ENCODE measurements at places on chromosomes 2 and 18.

GRCh38 chr2:15728245-15728938 is 136.7 kb downstream of the DDX1 start:
- DNase-seq = no peak

DNA sequence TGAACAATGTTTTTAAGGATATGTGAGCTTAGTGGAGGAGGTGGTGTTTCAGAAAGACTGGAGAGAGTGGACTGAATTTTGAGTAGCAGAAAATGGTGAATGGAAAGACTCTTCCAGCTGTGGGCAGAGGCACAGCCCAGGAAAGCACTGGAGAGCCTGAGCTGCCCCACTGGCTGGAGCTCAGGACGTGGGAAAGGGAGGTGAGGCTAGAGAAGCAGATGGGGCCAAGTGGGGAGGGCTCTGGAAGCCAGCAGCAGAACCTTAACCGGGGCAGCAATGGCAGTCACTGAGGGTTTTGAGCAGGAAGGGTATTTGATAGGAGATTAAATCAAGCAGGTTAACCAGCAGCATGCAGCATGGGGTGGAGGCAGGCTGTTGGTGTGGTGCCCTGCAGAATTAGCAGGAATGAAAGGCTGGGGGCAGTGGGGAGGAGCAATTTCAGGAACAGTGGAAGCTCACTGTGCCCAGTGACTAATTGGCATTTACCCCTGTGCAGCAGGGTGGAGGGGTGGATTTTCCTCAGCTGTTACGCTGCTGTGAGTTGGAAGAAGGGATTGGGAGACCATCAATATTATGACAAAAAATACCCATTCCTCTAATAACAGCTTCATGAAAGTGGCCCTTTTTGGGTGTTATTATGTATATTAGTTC is 136.2 kb downstream of the CERS6 start:
- DNase-seq = no peak

DNA sequence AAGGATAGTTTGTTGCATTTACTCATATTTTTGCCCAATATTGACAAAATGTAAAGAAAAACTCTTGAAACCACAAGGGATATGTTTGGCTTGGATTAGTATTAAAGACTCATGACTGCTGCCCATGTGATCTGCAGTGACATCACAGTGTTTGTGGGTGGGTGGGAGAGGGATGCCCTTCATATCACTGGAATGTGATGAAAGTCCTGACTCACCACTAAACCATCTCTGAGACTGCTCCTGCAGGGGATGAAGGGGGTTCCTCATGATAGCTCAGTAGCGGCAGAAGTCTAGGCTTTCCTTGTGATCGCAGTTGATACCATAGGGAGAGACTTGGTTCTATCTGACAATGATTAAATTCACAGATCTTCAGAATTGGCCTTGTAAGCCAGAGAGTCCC is 451.2 kb downstream of the CNTNAP5 start:
- DNase-seq = no peak

DNA sequence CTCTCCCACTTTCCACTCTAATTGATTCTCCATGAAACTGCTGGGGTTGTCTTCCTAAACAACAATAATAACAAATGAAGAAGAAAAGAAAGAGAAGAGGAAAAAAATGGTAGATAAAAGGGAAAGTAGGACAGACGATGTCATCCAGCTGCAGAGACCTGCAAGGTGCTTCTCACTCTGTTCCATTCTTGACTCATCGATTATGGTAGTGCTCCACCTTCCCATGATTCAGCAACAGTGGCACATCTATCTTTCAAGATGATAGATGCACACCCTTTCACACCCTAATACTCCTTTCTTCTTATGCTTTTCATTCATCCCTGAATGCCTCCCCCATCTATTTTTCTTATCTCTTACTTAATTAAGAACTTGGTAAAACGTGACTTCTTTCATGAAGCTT is 610.2 kb downstream of the NR4A2 start:
- DNase-seq = no peak
